ENCODE measurements at places on chromosomes 7 and 10. TPM values are rescaled to one million over a fixed set of nuclear protein-coding genes. Genes with fewer than 3 reads are reported as not detected.

DNA sequence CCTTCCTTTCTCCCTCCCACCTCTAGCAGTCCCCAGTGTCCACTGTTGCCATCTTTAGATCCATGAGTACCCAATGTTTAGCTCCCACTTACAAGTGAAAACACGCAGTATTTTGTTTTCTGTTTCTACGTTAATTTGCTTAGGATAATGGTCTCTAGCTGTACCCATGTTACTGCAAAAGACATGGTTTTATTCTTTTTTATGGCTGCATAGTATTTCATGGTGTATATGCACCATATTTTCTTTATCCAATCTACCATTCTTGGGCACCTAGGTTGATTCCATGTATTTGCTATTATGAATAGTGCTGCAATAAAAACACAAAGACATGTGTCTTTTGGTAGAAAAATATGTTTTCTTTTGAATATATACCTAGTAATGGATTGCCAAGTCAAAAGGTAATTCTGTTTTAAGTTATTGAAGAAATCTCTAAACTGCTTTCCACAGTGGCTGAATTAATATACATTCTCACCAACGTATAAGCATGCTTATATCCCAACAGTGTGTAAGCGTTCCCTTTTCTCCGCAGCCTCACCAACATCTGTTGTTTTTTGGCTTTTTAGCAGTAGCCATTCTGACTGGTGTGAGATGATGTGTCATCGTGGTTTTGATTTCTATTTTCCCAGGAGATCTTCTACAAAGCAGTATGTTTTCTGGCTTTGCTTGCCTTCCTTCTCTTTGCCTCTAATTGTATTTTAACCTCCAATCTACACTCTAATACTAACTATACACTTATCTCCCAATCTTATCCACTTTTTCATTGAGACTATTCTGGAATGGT is 179.5 kb upstream of the PHF14 start:
- no peak for DNase-seq

GRCh38 chr7:30175180-30175579 is 40.4 kb downstream of the MTURN start:
- DNase-seq: no peak

GRCh38 chr7:132109769-132110168 is 466.5 kb downstream of the PLXNA4 start:
- DNase-seq: no peak

The LEP gene
- total RNA-seq: not detected

The ACTR3C gene
- total RNA-seq: 0.87 TPM

GRCh38 chr10:609262-609658 is 80.2 kb downstream of the DIP2C start:
- DNase-seq: no peak

DNA sequence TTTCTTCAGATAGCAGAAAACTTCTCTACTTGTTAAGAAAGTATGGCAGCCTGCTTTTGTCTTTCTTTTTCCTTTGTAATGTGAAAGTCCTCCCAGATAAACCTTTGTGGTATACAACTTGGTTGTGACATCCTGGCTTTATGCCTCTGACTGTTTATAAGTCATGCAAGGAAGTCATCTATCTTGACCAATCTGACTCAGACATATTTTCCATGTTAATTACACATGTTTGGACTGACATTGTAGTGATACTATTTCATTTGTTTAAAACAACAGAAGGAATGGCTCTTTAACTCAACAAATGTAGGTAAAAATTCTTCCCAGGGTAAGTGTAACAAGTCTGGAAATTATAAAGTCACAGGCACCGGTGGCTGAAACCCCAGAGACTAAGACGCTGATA is 341.6 kb upstream of the MEOX2 start:
- no peak for DNase-seq

DNA sequence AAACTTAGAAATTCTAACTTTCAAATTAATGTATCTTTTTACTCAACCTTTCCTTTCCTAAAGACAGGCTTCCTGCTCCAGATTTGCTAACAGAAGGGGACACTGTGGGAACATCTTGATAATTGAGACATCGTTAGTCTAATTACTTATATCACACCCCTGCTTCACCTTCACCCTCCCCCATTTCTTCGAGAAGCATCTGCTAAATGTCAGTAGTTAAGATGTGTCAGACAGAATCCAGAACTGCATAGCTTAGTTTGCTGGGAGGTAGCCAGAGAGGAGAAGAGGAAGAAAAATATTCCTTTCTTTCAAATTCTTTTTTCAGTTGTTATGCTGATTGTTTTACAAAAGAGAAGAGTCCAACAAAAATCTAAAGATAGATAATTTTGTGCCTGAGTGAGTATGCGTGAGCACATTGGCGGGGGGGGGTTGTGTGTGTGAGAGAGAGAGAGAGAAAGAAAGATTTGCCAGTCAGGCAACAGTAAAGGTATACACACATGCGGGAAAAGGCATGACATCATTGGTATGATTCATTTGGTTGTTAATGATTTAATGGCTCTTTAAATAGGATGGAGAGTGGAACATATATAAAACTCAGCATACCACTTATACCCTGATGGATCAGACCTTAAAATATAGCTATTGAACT is 192.4 kb downstream of the PTN start:
- no peak for DNase-seq

GRCh38 chr10:17742918-17743317 is 9.1 kb upstream of the TMEM236 start:
- peak; percentile 66 for DNase-seq

- DNase-seq: no peak
Observed at GRCh38 chr7:101564778-101565211, 64.3 kb downstream of the MYL10 start.

The PKD2L1 gene
- 0.44 TPM for total RNA-seq

- no peak for DNase-seq
Observed at GRCh38 chr7:13420726-13421125, 568.7 kb downstream of the ETV1 start.

DNA sequence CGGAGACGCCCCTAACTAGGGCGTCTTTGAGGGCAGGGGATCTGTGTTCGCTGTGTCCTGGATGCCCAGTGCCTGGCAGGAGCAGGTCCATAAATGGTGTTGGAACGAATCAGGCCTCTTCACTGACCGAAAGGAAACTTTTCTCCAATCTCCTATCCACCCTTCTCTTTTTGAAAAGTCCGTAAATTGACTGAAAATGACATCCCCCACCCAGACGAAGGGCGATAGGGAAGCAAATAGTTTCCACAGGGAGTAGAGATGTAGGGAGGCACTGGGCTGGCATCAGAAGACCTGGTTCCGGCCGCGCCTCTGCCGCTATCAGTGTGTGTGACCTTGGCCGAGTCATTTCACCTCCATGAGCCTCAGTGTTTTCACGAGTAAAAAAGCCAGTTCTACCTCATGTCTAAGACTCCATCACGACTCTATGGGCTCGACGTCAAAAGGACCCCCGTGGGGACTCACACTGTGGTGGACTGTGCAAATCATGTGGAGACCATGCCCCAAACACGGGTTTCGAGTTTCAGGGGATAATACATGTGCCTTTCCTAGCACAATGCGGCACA is 497 bp upstream of the RAB11FIP2 start:
- no peak for DNase-seq

- DNase-seq: no peak
Observed at GRCh38 chr7:49630513-49630912, 142.9 kb upstream of the VWC2 start.

DNA sequence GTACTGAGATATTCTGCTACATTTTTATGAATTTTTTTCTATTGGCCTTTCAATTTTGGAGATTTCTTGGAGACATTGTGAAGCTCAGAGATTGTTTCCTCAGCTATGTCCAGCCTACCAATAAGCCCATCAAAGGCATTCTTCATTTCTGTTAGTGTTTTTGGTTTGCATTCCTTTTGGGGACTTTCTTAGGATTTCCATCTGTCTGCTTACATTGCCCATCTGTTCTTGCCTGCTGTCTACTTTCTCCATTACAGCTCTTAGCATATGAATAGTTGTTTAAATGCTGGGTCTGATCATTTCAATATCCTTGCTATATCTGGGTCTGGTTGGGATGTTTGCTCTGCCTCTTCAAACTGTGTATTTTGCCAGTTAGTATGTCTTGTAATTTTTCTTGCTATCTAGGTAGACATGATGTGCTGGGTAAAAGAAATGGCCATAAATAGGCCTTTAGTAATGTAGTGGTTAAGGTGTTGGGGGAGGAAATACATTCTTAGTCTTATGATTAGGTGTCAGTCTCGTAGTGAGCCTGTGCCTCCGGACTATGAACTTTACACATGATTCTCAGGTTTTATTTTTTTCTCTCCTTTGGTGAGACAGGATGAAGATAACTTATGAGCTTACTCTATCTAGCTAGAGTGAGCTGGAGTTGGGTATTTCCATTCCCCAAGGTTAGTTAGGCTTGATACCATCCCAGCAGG is 32.6 kb upstream of the NME8 start:
- DNase-seq: no peak

DNA sequence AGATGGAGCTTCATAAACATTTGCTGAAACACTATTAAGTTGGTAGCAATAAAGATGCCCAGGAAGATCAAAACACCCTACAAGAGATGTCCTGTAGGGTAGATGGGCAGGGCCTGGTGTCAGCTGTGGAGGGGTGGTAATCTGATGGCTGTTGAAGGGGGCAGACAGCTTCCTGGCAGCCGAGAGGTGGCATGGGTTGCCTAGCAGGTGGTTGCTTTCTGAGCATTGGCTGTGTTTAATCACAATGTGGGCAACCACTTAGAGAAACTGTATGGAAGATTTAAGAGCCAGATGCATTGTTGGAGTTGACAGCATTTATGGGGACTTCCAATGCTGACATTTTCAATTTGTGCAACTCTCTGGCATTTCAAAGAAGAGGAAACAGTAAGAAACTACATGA is 79.9 kb upstream of the SLC26A5 start:
- no peak for DNase-seq

DNA sequence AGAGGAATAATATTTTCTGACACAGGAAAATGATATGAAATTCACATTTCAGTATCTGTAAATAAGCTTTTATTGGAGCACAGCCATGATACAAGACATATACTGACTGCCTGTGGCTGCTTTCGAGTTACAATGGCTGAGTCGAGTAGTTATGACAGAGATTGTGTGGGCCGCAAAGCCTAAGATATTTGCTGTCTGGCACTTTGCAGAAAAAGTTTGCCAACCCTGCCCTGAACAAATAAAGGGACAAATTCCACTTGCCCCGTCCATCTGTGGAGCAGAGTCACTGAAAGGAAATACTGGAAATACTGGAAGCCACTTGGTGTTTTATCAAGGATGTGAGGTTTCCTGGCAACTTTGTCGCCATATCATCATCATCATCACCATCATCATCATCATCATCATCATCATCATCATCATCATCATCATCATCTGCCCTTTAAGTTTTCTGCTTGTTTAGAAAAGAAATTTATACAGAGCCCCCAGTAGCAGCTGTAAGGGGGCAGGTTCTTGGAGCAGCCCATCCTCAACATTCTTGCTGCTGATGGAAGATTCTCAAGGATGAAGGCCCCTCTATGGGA is 85.8 kb downstream of the TCF7L2 start:
- no peak for DNase-seq

The MMRN2 gene
- total RNA-seq: 563 TPM

GRCh38 chr10:75034714-75035258 is 76.7 kb upstream of the SAMD8 start:
- DNase-seq: no peak

The GIMAP5 gene
- 220 TPM for total RNA-seq

GRCh38 chr10:128686630-128687278 is 560.5 kb upstream of the MKI67 start:
- no peak for DNase-seq

GRCh38 chr7:1951159-1951536 is 281.1 kb downstream of the ELFN1 start:
- DNase-seq: no peak

DNA sequence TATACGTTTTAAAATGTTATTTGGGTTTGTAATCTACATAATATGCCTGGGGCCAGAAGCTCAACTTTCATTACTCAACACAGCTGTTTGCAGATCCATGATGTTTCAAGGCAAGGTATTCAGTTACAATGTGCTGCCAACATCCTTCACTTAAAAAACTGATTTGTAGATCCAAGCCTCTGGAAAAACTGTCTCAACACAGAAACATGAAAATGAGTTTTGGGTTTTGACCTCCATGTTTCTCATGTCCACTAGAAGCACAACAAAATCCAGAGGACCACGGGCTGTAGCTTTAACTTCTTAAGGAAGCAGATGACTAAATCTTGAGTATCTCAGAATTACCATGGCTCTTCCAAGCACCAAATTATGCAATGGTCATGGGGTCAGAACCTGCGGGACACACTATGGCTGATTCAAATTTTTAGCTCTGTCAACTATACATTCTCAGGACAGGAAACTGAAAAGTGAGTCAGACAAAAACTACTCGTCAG is 247.1 kb upstream of the GRB10 start:
- no peak for DNase-seq

- DNase-seq: no peak
Observed at GRCh38 chr7:34158368-34159153, 253.2 kb downstream of the BMPER start.

DNA sequence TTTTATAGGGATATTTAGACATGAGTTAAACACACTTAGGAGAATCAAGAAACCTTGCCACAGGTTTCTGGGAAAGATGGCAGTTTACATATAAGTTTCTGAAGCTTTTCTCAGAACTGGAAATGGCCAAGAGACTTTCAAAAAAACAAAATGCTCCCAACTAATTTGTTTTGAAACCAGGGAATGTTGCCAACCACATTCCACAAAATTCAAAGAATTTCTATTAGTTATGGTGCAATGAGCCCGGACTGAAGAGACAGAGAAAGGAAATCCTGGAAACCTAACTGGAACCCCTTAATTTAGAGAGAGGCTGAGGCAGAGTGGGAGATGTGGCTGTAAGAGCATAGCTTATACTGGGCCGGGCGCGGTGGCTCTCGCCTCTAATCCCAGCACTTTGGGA is 128.5 kb downstream of the PTEN start:
- no peak for DNase-seq

DNA sequence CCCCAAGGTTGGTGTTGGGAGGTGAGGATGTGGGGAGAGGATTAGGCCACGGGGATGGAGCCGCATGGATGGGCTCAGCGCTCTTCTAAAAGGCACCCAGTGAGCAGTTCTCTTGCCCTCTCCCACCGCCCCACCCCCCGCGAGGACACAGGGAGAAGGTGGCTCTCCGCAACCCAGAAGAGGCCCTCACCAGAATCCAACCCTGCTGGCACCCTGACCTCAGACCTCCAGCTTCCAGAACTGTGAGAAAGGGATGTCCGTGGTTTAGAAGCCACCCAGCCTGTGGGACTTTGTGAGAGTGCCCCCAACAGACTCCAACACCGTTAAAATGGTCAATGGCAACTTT is 242.8 kb upstream of the PPP2R2D start:
- no peak for DNase-seq

DNA sequence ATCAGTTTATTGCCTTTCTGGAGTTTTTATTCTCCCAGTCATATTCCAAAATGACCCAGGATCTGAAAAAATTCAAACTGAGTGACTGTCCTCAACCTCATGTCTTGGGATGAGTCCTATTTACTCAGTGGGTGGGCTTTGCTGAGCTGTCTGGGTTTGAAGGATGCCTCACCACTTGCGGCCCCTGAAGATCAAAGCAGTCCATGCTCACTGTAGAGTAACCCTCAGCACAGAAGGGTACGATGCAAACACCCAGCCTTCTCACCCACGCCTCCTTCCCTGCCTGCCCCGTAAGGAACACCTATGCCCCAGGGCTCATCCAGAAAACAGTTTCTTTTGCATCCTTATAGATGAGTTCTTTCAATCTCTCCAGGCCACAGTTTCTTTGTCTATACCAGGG is 42.2 kb upstream of the GRB10 start:
- DNase-seq: no peak

The CLCN1 gene
- not detected for total RNA-seq

The MSANTD7 gene
- total RNA-seq: 17.9 TPM

GRCh38 chr10:84026821-84027257 is 112.5 kb upstream of the GHITM start:
- peak; percentile 55 for DNase-seq

The DPYSL4 gene
- total RNA-seq: 15.0 TPM

The OR9A2 gene
- not detected for total RNA-seq
